Stimulated activated CD4-positive, alpha-beta T cell treated with anti-CD3 and anti-CD28 coated beads, Interleukin-2, amount 100 ng/mL, for 4 hours (primary cell): ENCODE measurements at places on chromosomes 16 and 17.
A peak's percentile ranks its signal among the peaks of the same experiment; 100 is the strongest.

- DNase-seq, result no peak
Observed at GRCh38 chr16:87653234-87653633, 50.9 kb downstream of the JPH3 start.

- peak; percentile 87 for DNase-seq
Observed at GRCh38 chr17:64129765-64130558, at the start of gene ERN1. Gene ERN1, minus strand, starts transcription at chr17:64130144. Its CDS starts 115 bp downstream, at chr17:64130029.

- peak; percentile 86 for DNase-seq
Observed at GRCh38 chr17:81967533-81968395, 6.8 kb upstream of the NOTUM start.

GRCh38 chr17:7864995-7865650 lies 7.3 kb downstream of the CYB5D1 start:
- DNase-seq, result no peak

GRCh38 chr17:34647511-34647910 lies 68.1 kb downstream of the TMEM132E start:
- DNase-seq, result no peak

GRCh38 chr16:57614944-57615343 lies 13.5 kb upstream of the ADGRG1 start:
- DNase-seq, result no peak

GRCh38 chr16:58563235-58563634 lies 47.9 kb downstream of the SETD6 start:
- no peak for DNase-seq
